Small intestine (tissue), 16 donors: ENCODE measurements at places on chromosomes 6 and 20.

DNA sequence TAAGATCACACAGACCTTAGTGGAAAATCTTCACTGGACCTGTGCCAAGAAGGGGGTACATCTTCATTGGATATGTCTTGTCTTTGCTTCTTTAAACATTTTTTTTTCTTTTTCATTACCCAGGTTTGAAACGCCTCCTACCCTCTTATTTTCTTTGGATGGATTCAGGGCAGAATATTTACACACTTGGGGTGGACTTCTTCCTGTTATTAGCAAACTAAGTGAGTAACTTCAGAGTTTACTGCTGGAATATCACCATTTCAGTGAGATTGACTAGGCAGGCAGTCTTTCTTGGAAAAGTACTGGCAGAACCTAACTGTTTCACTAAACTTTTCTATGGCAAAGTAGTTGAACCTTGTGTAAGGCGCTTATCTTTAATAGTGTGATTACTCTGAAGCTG, 47.0 kb downstream of the ENPP1 start:
- DNase-seq = no peak

- DNase-seq = no peak
Observed at GRCh38 chr20:61434341-61434781, 182.3 kb downstream of the CDH4 start.

- DNase-seq = peak; percentile 45
Observed at GRCh38 chr20:46690219-46691106, 1.2 kb upstream of the TP53RK start.

DNA sequence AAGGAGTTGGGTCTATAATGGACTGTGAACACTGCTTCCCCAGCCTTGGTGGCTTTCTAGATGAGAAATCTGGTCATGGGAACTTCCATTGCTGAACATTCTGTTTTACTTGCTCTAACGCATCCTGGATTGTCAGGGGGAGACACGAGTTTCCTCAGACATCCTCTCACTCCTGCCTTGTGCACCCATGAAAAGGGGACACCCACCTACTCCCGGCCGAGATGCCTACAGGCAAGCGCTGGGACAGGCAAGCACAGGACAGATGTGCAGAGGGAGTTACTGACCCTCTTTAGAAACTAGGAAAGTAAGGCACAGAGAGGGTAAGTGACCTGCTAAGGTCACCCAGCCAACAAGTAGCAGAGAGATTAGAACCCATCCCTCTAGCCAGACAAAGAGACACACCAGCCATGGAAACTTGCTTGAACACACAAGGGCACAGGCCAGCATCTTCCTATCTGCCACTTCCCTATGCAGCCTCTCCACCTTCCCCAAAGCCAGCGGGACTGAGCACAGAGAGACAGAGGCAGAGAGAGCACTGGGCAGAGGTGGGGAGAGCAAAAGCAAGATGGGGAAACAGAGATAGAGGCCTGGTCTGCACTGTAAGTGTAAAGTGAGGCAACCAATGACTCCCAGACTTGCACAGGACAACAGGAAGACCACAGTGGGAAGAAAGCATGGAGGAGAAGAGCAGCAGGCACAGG, 845 bp upstream of the SFTA2 start:
- no peak for DNase-seq

- no peak for DNase-seq
Observed at GRCh38 chr6:100892116-100892515, 11.0 kb upstream of the ASCC3 start.

DNA sequence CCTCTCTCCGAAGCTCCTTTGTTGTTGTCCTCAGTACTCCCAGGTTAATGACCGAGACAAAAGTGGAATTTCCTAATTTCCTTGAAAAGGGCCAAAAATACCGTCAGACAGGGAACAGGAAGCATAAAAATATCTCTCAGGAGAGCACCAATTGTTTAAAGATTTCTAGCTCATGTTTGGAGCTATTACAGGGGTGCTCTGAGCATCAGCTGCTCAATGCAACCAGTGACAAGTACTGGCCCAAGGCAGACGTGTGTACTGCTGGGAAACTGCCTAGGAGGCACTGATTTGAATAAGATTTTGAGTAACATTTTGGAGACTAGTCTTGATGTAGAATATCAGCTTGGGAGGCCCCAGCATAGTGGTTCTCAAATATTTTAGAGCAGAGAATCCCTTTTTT, 17.3 kb downstream of the LAMA4 start:
- no peak for DNase-seq

GRCh38 chr6:143688681-143689080, 10.9 kb downstream of the PHACTR2 start:
- peak; percentile 42 for DNase-seq

GRCh38 chr6:113110211-113110610, 746.9 kb upstream of the MARCKS start:
- no peak for DNase-seq

- no peak for DNase-seq
Observed at GRCh38 chr6:144778056-144778455, 492.9 kb downstream of the UTRN start.

- peak; percentile 59 for DNase-seq
Observed at GRCh38 chr6:154615483-154616025, 105.1 kb upstream of the CNKSR3 start.

- peak; percentile 19 for DNase-seq
Observed at GRCh38 chr6:14088600-14089192, 28.9 kb upstream of the CD83 start.

DNA sequence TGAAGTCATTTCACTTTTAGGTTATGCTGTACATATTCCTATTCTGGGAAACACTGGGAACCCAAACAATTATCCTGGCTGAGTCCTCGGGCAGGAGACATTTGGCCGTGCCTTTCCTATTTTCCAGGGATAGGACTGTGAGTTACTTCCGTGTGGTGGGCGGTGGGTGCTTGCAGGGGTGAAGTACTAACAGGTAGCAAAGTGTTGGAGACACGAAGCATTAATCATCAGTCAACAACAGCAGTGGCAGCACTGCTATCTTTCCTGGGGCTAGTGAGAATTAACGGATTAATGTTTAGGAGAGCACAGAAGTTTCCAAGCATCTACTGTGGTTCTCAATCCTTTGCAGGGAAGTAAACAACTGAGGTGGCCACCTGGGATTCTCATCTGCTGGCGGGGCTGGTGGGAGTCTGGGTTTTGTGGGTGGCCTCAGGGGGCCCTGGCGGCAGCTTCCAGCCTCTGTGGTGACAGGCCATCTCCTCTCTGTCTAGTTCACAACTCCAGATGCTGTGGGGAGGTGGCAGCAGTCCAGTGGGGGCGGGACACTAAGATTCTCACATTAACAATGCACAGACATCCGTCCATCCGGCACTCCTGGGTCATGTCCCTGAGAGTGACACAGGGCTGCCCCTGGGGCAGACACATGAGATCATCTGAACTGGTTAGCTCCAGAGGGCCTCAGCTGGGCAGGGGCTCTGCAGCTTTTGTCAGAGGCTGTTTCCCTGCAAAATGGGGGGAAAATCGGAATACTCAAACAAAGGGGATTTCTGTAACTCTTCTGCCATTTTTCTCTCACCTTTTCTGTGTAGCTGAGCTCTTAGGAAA, 90.9 kb downstream of the GJA10 start:
- DNase-seq = peak; percentile 27

DNA sequence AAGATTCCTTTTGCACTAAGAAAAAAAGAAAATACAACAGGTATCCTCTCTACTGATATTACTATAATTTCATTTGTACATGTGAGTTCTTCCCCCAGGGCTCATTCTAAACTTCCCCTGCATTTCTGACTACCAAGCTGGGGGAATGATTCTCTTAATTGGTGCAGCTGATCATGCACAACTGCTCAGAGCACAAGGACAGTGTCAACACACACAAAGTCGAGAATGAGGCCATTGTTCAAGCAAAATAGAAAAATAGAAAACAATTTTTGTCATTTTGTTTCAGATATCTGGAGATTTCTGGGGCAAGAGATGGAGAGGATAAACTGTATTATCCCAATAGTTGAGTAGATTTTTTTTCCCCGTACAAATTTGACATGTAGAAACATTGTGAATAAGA, 236.3 kb downstream of the HAO1 start:
- DNase-seq = no peak

DNA sequence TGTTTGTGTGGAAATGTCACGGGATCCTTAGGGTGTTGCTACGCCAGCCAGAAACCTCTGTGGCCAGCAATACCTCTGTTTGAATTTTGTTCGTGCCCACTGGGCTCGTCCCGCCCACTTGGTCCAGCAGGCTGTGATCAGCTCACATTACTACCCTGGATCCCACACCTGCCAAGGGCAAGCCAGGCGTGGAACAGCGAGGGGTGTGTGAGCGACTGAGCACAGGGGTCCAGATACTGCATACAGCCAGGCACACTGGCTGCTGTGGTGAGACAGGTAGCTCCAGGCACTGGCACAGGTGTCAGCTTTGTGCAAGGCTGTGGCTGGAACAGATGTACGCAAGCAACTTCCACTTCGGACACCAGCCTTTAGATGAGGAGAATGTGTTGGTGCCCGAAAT, 718.9 kb downstream of the EPHA7 start:
- no peak for DNase-seq

GRCh38 chr20:47667086-47667485, 118.2 kb downstream of the SULF2 start:
- no peak for DNase-seq

DNA sequence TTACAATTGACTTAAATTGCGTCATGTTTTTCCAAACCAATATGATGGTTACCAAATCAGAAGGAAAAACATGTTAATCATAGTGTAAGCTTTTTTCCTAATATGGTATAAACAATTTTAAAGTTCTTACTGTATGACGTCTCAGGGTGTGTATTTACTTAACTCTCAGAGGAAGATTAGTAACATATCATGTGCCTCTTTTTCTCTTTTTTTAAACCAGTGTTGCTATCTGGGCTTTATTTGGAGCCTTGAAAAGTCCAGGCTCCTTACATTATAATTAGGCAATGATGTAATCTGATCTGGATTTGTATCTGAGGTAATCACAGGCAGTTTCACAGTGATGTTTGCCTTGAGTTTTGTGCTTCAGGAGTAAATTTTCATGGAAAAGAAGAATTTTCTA, 20.4 kb upstream of the RAB23 start:
- DNase-seq = no peak

- DNase-seq = no peak
Observed at GRCh38 chr6:51466427-51466826, 621.0 kb downstream of the PKHD1 start.

GRCh38 chr20:60031107-60031506, 72.9 kb downstream of the CDH26 start:
- DNase-seq = no peak

- no peak for DNase-seq
Observed at GRCh38 chr6:159957071-159957673, 11.7 kb upstream of the IGF2R start.

DNA sequence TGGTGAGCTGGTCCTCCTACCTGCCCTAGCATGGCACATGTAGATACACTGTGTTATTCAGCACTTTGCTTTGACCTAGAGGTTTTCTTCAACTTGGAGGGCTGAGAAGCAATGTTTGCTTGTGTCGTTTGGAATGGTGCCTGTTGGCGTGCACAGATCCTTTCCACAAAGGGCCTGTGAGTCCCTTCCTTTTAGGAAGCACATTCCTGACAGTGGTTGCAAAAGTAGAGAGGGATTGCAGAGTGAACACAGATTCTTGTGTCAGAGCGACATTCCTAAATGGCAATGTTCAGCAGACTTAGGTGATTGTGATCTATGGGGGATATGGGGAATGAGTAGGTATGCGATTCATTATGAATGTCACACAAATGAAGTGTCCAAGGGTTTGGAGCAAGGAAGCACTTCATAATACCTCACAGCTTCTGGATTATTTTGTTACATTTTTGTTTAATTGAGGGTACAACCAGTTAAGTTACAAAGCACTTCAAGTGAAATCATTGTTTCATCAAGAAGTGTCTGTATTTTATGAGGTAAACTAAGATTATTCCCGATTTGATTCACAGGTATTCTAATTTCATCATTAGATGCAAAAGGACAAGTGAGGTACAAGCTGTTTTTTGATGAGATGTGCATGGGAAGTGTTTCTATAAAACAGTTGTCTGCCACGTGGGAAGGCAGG, 713 bp upstream of the RNF144B start:
- DNase-seq = no peak

GRCh38 chr6:69780585-69781178, 16.1 kb downstream of the LMBRD1 start:
- DNase-seq = peak; percentile 94

GRCh38 chr6:139367810-139368351, 6.6 kb downstream of the CITED2 start:
- DNase-seq = no peak

GRCh38 chr6:159680104-159680503, 12.9 kb downstream of the SOD2 start:
- DNase-seq = no peak

DNA sequence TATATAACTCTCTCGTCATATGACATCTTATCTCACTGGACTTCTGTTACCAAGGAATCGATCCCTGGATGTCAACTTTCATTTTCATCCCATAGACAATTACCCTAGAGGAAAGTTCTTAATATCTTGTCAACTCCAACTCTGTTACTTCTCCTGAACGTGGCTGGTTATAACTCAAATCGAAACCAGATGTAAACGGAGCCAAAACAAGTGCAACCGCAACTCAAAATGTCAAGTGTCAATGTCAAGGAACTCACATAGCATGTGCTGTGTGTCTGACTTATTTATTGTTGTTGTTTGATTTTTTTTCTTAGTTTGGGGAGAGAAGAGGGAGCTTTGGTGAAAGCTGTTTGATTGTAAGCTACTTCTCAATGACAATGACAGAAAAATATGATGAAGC, 108.6 kb downstream of the VIP start:
- no peak for DNase-seq

DNA sequence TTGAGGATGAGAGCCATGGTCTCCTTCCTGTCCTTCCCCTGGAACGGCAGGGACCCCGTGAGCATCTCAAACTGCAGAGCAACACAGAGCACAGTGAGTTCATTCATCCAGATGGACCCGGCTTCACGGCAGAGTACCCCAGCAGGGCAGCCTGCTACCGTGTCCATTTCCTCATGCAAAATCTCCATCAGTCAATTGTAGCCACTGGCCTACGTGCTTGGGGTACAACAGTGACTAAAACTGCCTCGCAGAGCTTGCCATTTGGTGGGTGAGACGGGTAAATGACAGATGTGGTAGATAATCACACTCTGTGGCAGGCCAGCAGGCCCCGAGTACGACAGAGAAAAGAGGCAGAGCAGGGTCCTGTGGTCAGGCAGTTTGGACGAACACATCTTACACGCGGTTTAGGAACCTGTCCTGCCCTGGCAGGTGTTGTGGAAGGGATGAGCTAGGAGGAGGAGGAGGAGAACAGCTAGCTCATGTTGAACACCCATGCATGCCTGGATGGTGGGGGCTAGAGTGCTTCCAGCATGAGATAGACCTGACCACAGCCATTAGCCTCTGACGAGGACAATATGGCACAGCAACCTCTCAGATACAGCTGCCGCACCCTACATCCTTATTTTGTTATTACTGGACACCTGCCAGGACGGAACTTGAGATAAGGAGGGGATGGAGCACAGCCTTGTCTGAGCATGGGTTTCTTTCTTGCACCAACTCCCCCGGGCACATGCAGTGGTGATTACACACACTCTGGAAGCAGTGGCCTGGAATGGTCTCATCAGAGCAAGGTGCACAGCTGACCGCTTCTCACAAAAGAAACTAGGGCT, 95.6 kb downstream of the RAMACL start:
- DNase-seq = peak; percentile 23
